ENCODE measurements at places on chromosomes 1 and 21.
A peak's percentile ranks its signal among the peaks of the same experiment; 100 is the strongest.

DNA sequence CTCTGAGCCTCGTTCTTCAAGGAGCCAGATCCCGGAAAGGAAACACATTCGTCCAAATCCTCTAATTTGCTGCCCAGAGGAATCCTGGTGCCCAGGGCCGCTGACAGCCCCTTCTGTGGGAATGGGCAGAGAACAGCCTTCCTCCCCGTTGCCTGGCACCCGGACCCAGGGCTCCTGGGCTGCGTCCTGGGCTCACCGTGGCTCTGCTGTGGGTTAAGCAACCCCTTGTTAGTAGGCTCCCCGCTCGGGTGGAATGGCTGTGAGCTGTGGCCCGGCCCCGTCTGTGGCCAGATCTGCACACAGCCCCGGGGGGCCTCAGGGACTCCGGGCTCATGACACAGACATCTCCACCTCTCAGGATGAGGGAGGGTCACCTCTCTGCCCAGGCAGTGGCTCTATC lies 122.9 kb upstream of the ARHGEF16 start:
- DNase-seq: no peak

DNA sequence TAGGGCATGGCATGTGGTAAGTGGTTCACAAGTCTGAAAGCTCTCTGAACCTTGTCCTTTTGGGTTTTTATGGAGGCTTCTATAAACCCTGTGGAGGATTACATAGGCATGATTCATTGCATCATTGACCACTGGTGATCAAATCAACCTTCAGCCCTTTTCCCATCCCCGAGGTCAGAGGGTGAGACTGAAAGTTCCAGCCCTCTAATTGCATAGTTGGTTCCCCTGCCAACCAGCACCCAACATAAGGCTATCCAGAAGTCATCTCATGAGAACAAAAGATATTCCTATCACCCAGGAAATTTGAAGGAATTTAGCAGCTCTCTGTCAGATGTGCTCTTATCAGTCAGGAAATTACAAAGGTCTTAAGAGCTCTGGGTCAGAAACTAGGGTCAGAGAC lies 89.5 kb upstream of the ARTN start:
- DNase-seq: no peak

GRCh38 chr1:1073743-1074587 lies at the start of gene RNF223:
TSS of gene RNF223 (minus strand) at chr1:1074306. CDS start at chr1:1072566, 1,740 bp downstream.
- no peak for DNase-seq

DNA sequence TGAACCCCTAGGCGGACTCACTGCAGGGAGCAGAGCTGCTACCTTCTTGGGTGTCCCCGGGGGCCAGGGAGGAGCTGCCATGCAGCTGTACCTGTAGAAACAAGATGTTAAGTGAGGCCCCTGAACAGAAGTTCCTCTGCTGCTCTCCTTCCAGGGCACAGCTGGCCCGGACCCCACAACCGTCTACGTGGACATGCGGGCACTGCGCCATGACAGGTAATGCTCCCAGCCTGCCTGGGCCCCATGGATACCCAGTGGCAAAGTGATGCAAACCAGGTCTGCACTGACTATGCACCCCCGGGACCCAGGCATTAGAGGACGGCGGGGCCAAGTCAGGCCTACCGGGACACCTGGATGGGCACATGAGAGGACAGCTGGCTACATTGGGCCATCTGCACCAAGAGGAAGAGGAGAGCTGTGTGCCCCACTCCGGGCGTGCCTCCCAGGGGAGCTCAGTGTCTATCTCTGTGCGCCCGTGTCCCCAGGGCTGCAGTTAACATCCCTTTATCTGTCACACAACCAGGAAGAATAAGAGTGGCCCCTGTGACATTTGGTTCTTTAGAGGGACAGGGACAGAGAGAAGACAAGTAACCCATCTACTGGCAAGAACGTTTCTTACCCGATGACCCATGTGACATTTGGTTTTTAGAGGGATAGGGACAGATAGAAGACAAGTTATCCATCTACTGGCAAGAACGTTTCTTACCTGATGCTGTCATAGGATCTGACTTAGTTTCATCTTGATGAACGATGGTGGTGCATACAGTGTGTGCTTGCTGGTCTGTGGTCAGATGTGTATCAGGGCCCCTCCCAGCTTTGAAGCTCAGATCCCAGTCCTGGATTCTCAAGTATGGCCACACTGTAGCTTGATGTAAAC lies 44.1 kb downstream of the S100B start:
- no peak for DNase-seq

DNA sequence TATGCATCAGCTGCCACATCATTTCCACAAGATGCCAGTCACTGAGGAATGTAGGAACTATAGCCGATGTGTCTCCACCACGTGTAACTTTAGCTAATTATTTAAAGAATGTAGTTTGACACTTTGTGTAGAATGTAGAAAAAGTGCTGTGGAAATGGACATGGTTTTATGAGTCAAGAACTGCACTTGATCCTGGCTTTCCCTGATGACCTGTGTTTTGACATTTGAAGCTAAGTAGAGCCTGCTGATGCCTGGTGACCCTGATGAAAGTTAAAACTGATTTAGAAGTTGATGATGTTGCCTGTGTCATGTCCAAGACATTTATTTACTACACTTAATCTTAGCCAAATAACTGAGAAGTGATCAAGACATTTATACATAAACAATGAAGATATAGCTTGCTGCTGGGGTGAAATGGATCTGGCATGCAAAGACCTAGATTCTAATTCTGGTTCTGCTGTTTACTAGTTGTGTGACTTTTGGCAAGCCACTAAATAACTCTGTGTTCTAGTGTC lies 4.4 kb upstream of the OSBPL9 start:
- no peak for DNase-seq

- no peak for DNase-seq
Measured at GRCh38 chr1:174058624-174059023, 36.5 kb upstream of the RC3H1 start.

DNA sequence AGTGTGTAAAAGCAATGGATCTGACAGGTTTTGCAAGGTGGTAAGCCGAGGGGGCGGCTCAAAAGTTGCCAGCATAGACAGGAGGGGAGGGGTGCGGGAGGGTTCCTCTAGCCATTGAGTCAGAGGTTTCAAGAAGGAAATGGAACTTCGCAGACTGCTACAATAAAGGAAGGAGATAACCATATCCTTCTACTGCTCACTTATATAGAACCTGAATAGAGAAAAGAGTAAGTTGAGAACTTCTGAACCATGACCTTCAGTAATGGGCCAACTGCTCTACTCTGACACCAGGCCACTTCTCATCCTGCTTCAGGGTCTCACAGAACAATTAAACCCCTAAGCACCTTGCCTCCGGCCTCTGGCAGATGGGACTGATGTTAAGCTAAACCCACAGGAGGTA lies 26.3 kb upstream of the BCAR3 start:
- no peak for DNase-seq

- DNase-seq: no peak
Measured at GRCh38 chr1:74522148-74522547, 9.7 kb upstream of the LRRC53 start.

- DNase-seq: no peak
Measured at GRCh38 chr1:239870194-239870593, 221.5 kb upstream of the FMN2 start.

DNA sequence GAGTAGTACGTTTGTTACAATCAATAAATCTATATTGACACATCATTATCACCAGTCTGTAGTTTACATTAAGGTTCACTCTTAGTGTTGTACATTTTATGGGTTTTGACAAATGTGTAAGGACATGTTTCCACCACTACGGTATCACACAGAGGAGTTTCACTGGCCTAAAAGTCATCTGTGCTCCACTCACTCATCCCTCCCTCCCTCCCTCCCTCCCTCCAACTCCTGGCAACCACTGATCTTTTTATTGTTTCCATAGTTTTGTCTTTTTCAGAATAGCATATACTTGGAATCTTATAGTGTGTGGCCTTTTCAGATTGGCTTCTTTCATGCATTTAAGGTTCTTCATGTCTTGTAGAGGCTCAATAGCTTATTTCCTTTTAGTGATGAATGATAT lies 44.1 kb upstream of the RHOU start:
- no peak for DNase-seq

DNA sequence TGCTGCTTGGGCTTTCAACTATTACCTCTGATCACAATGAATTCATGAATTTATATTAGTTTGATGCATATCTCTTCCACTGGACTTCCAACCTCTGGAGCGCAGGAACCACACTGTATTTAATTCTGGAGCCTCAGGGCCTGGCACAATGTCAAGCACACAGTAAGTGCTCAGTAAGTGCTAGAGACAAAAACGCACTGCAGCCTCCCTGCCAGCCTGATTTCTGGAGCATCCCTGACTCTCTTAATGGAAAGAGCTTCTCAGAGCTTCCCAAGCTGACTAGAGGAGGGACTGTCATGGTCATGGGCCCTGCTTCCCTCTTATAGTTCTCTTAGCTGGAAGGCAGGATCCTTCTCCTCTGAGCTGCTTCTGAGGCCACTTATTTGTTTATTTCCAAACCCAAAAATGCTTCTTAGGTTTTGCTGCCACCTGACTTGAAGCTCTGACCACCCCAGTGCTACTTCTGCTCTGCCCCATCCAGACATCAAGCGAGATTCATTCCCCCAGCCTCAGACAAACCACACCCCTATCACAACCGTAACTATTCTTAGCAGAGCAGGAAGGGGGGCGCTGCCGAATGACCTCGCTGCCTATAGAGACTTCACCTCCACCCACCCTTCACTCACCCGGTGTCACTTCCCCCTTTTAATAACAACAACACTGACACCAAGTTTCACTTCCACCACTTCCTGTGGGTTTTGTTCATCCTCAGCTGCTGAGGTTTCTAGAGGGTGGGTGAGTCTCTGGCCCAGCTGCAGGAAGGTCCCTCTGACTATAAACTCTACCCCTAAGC lies 33.6 kb downstream of the NUAK2 start:
- peak; percentile 75 for DNase-seq

- no peak for DNase-seq
Measured at GRCh38 chr21:33133892-33134291, 64.0 kb downstream of the OLIG1 start.

DNA sequence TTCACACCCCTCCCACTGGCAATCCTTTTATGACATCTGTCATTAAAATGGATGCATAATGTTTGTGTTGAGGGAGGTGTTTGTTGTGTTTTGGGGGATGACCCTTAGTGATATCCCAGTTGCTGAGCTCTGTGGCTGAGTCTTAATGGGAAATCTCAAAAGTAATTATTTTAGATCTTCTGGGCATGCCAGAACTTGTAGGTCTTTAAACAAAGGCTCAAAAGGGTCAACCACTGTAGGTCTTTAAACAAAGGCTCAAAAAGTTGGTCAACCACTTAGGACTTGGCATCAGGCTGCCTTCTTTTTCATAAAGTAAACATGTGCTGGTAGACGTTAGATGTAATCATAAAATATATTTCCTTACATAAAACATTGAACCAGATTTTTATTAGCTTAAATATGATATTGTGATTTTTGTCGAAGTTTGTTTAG lies 78.0 kb downstream of the CDC14A start:
- no peak for DNase-seq

DNA sequence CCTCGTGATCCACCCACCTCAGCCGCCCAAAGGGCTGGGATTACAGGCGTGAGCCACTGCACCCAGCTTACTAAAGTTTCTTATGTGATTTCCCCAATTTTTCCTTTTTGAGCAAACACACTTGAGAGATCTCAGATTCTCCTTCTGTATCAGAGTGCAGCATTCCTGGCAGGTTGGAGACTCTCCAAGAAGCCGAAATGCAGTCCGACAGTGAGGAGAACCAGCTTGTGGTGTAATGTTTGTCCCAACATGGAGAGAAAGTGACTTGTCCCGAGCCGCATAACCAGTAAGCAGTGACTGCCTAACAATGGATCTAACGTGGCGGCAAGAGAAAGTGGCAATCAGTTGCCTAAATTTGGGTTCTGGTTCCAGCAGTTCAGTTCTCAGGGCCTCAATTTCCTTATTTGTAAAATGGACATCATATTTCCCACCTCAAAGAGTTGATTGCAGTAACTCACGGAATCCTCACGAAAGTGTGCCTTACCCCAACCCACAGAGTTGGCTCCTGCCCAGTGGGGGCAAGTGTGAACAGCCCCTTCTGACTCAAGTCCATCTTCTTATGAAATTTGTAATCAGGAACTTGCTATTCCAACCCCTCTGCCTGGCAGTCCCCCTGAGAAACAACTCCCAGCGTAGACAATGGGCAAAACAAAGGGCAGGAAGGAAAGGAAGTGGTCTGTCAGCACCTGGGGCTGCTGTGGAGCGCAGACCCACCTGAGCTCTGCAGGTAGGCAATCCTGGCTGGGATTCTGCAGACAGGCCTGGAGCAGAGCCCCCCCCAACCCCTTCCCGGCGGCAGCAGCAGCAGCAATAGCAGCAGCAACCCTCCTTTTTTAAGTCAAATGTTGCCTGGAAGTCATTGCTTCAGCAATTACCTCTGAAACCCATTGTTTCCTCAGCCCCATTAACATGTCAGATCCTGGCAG lies 223.6 kb upstream of the POU3F1 start:
- DNase-seq: no peak

- no peak for DNase-seq
Measured at GRCh38 chr1:201786824-201787223, 42.1 kb upstream of the IPO9 start.

DNA sequence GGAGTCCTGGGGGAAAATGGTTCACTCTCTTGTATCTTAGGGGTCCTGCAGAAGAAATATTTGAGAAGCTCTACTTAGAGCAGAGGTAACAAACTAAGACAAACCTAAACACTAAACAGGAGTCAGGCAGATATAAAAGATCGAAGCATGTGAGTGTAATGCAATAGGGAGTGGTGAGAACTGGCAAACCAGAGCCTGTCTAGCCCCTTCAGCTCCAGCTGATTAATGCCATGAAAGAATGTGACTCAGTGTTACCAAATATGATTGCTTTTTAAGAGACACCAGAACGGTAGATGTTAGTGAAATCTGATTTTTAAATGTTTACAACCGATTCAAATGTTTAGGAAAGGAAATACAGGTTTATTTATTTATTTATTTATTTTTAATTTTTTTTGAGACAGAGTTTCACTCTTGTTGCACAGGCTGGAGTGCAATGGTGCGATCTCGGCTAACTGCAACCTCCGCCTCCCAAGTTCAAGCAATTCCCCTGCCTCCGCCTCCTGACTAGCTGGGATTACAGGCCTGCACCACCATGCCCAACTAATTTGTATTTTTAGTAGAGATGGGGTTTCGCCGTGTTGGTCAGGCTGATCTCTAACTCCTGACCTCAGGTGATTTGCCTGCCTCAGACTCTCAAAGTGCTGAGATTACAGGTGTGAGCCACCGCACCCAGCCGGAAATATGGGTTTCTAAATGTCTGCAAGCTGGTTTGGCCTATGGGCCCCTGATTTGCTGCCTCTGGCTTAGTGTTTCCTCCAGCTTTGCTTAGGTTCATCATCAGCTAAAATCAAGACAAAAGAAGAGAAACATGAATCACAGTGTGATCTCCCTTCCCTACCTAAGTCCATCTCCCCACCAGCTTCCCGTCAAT lies 12.2 kb downstream of the TXNIP start:
- DNase-seq: peak; percentile 51

DNA sequence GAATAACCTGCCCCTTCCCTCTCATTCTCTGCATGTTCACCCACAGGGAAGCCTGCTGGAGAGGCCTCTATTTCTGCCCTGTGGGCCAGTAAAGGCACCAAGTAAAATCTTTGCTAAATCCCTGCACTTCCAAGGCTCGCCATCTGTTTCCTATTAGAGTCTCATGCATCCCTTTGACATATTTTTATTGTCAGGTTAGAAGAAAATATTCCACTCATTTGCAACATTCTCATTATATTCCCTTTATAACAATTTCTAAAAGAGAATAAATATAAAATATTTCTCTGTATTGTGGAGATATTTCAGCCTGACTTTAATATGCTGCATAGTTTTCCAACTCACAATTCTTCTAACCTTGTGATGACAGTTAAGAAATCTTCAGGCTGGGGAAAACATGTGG lies 340.4 kb upstream of the VAMP3 start:
- no peak for DNase-seq
